ENCODE measurements at places on chromosomes 13 and 19.

GRCh38 chr19:14487370-14488125 is 8.4 kb downstream of the GIPC1 start:
- no peak for DNase-seq

DNA sequence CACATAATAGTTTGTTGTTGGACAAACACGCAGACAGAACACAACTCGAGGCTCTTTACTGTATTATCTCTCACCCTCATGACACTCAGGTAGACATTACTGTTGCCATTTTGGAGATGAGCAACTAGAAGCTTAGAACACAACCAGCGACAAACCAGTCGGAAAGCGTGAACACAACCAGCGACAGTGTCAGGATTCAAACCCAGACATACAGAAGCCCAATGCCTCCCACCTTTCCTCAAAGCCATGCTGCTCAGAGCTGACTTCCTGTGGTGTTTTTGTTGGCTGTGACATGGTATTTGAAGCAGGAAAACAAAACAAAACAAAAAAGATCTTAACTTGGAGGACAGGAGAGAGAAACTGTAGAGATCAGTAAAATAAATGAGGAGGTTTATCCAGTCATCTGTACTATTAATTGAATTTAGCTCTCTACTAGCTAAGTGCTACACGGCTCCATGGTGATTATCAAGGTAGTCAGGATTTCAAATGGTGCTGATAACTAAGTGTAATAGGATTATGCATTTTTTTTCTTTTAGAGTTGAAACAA is 92.1 kb downstream of the STARD13 start:
- no peak for DNase-seq

- no peak for DNase-seq
These were observed 18.7 kb upstream of the QTRT1 start for GRCh38 chr19:10682397-10683063.

GRCh38 chr19:34588249-34588648 is 88.7 kb downstream of the SCGB2B2 start:
- DNase-seq, result no peak

GRCh38 chr19:29596885-29597525 is 9.1 kb upstream of the POP4 start:
- DNase-seq, result no peak

- DNase-seq, result no peak
These were observed 46.5 kb upstream of the GTF2F2 start for GRCh38 chr13:45073809-45074208.

Data from inflammatory macrophage treated with lipopolysaccharide for 4 hours (primary cell).